H4 (cell line): ENCODE measurements at places on chromosomes 13 and 19. TPM values are rescaled to one million over a fixed set of nuclear protein-coding genes. Genes with fewer than 3 reads are reported as not detected.

NALCN gene
- total RNA-seq = 0.12 and 0.27 TPM in 2 replicates

SHANK1 gene
- 0.68 and 2.2 TPM in 2 replicates for total RNA-seq

FOSB gene
- total RNA-seq = 1.2 TPM in 1 of 2 replicates, not detected in the other

ZNF723 gene
- total RNA-seq = 0.14 TPM in 1 of 2 replicates, not detected in the other

RNF17 gene
- total RNA-seq = not detected in 2 replicates
